ENCODE measurements at places on chromosomes 6 and 20.

DNA sequence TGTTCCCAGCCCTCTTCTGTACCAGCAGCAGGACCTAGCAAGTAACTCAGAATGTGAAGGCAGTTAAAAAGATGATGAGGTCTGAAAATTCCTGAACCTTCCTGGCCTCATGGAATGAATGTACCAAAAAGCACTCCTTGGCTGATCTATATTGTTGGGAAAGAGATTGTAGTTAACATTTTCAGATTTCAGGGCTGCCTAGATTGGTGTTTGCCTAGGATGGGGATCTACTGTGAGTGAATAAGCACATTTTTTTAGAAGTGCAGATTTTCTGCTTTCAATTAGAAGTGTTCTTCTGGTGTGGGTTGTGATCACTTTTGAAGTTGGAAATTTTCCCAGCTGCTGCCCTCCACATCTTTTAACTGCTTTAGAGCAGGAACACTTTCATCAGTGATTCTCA, 6.2 kb downstream of the MYLIP start:
- no peak for DNase-seq

GRCh38 chr20:15069355-15069754, 731.9 kb upstream of the FLRT3 start:
- no peak for DNase-seq

DNA sequence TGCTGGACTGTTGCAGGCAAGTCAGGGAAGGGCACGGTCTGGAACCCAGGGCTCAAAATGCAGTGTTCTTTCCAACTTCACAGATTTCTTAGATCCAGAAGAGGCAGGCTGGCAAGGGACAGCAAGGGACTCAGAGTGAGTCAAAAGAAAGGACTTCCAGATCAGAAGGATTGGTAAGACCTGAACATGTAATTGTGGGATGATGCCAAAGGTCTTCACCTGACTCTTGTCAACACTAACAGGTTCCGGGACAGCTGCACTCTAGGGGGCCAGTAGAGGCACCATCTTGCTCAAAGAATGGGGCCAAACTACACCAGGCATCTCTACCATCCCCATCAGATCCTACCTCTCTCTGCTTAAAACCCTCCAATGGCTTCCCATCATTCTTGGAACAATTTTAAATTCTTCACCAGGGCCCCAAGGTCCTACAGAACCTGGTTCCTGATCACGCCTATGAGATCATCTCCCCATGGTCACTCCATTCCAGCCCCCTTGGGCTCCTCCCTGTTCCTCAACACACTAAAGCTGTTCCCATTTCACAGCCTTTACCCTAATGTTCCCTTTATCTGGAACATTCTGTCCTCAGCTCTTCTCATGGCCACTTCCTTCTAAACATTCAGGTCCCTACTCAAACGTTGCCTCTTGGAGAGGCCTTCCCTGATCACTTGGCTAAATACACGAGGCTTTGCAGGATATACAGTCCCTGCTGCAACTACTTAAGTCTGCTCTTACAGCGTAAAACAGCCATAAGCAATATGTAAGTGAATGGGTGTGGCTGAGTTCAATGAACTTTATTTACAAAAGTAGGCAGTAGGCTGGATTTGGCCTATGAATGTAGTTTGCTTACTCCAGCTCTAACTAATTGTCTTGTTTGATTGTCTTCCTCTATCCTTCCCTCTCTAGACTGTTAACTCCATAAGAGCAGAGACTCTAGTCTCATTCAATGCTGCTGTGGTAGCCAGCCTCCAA, 29.6 kb upstream of the TTPAL start:
- no peak for DNase-seq

DNA sequence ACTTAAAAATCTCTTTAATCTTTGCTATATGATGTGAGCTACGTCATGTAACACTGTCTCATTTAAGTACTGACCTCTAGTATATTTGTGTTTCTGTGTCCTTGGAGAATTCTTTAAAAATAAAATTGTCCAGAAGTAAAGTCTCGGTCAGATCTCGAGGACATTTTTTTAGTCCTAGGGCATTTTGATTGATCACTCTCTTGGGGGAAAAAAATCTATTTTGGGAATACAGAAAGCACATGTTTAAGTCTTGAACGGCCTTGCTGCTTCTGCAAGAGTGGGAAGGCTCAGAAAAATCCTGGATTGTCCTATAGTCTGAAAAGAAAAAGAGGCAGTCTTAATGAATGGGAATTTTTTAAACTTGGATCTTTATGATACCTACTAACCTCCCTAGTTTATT, 234.3 kb downstream of the UTRN start:
- DNase-seq: no peak

GRCh38 chr6:111069382-111070104, 17.8 kb upstream of the SLC16A10 start:
- no peak for DNase-seq

- DNase-seq: peak; percentile 99
Measured at GRCh38 chr6:170178561-170179477, 112.1 kb downstream of the DLL1 start.

DNA sequence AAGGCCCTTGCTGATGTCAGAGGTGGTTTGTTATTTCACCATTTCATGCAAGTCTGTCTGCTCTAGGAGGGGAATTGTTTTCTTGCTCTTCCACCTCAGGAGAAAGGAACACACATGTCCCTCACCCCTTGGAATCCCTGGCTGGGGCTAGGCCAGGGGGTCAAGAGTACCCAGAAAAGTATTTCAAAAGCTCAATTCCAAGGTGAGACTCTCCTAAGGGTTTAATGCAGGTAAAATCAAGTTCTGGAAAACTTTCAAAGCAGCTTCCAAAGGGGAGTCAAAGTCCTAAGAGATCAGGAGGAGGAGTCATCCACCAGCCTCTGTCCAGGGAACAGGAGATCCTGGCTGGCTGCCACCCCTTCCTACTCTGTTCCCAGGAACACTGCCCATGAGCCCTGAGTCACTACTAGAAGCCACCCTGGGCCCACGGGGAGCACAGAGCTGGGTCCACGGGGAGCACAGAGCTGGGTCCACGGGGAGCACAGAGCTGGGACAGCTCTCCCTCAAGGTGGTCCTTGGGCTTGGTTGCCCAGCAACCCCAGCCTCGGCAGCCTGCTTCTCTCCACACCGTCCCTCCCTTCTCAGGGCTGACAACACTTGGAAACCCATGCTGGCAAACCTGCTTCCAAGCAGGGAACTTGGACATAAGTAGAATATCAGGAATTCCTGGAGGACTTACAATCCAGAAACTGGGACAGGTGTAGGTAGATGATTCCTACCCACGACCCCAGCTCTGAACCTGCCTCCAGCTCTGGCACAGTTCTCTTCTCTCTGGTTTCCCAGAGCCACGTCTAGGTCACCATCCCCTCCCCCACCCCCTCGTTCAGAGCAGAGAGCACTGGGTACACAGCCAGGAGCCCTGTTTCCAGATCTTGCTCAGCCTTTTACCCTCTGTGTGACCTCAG, 35.3 kb upstream of the CDKN1A start:
- peak; percentile 61 for DNase-seq

- DNase-seq: no peak
Measured at GRCh38 chr6:133399426-133399825, 158.3 kb downstream of the EYA4 start.

DNA sequence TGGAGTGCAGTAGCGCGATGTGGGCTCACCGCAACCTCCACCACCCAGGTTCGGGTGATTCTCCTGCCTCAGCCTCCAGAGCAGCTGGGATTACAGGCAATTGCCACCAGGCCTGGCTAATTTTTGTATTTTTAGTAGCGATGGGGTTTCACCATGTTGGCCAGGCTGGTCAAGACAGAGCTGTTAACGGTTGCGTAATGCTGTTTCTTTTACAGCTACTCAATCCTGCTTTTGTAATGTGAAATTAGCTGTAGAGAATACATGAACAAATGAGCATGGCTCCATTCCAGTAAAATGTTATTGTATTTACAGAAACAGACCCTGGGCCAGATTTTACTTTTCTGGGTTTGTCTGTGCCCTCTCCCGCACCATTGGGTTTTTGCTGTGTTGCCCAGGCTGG, 1.9 kb downstream of the PNLDC1 start:
- DNase-seq: no peak

GRCh38 chr20:41091927-41092326, 45.4 kb upstream of the PLCG1 start:
- no peak for DNase-seq

DNA sequence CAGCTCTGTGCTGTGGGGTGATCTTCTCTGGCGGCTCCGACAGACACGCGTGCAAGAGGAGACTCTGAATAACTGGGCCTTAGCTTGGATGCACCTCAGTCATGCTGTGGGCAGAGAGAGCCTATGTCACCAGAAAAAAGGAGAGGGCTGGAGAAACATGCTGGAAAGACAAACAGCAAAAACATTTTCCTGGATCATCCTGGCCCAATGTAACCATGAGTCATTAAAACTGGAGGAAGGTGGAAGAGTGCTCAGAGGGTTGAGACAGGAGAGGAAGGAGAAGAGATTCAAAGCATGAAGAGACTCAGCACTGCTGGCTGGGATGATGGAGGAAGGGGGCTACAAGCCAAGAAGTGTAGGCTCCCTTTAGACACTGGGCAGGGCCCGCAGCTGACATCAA, 292.0 kb downstream of the CDH26 start:
- no peak for DNase-seq

GRCh38 chr20:53917145-53918019, 153.0 kb downstream of the BCAS1 start:
- DNase-seq: no peak

- peak; percentile 70 for DNase-seq
Measured at GRCh38 chr6:19571176-19571575, 266.0 kb upstream of the ID4 start.

- peak; percentile 96 for DNase-seq
Measured at GRCh38 chr6:88855541-88856147, 107.8 kb downstream of the RNGTT start.

- DNase-seq: no peak
Measured at GRCh38 chr20:17663040-17663399, 19.0 kb downstream of the RRBP1 start.

GRCh38 chr6:142071981-142072380, 60.7 kb upstream of the GJE1 start:
- no peak for DNase-seq

DNA sequence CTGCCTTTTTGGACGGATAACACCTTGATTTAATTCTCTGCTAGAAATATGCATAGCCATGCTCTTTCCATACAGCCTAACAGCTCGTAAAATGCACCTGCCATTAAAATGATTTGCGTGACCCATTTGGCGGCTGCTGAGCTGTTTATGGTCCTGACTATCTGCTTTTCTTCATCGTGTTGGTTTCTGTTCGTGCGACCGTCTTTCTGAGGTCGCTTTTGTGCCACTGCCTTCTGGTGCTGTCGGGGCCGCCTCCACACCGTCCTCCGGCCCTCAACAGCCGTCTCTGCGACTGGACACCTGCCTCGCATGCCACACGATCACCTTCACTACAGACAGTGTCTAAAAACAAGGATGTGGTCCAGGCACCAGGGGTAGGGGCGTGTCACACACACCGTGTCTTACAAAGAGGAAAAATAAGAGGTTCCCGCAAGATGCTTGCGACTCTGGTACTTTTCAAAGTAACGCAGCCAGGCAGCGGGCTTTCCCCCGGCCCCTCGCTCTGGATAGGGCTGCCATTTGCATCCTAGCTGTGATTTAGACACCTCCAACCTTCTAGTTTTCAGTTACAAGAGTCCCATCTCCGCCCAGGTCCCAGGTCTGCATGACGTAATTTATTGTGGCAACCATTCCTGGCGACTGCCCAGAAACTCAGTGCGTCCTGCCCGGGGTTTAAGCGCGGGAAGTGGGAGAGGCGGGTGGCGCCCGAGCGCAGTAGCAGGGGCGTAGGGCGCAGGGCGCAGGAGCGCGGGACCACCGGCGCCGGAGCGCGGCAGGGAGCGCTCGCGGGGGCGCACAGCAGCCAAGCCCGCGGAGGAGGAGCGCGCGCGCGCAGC, at the start of gene STMND1:
Gene STMND1, plus strand, starts transcription at position 629 of the 836 bp plus-strand sequence. CDS start 208 bp downstream, outside the sequence.
- DNase-seq: peak; percentile 92

GRCh38 chr20:15654208-15654649, 919.0 kb downstream of the KIF16B start:
- DNase-seq: peak; percentile 81

DNA sequence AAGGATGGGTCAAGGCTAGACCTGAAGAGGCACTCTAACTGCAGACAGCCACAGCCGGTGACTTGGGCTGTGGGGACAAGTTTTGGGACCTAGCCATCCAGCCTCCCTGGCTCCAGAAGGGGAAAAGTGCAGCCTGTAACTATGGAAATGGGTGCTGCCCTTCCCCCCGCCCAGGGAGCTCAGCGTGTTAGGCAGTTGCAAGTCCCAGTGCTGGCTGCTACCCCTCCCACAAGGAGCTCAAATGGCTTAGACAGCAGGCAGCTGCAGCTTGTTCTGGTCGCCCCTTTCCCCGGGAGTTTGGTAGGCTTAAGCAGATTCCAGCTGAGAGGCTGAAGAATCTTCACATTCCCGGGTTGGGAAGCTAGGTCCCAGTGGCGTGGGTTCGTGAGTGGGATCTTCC, 162.6 kb downstream of the FAM83B start:
- DNase-seq: no peak

DNA sequence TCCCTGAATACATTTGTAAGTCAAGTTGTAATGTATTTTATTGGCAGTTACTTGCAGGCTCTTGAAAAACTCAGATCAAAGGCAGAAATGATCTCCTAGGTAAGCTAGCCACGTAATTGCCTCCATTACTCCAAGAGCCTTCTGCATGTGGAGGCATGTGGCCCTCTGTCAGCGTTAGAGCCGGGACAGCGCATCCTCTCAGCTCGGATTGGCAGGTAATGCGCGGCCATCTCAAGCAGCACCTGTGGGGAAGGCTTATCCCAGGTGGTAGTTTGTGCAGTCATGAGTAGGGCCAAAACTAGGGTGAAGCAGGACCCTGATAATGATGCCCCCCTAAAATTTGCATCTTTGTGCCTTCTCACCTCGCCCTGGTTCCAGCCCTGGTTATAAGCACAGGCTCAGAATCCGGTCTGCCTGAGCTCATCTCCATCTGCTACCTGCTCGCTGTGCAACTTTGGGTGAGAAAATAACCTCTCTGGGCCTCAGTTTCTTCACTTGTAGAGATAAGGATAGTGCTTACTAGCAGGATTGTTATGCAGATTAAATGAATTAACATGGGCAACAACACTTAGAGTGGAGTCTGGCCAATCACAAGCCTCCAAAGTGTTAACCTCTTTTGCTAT, 157.5 kb upstream of the PMEPA1 start:
- no peak for DNase-seq

- no peak for DNase-seq
Measured at GRCh38 chr6:149806127-149806526, 56.6 kb downstream of the PCMT1 start.

All from NCI-H69 (cell line).